ENCODE measurements at places on chromosomes 4 and X.

- no peak for DNase-seq
These were observed 86.3 kb upstream of the MAML3 start for GRCh38 chr4:140240237-140240636.

GRCh38 chrX:120029354-120029753 is 48.1 kb downstream of the RHOXF2B start:
- no peak for DNase-seq

GRCh38 chr4:67106861-67107460 is 438.3 kb downstream of the CENPC start:
- DNase-seq: peak; percentile 7

DNA sequence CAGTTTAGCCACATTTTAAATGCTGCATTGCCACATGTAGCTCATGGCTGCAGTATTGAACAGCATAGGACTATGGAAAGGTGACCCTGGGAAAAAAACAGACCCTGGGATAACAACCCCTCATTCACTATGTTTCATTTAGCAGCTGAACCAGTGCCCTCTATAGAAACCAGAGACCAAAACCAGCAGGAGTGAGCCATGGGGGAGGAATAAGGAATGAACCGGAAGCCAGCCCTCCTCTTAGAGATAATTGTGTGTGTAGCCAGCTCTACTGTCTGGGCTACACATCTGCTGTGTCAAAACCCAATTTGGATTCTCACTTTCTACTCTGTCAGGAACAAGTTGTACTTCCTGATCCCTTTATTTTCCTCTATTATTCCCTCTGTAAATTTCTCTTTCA is 158.5 kb upstream of the S100G start:
- DNase-seq: no peak

DNA sequence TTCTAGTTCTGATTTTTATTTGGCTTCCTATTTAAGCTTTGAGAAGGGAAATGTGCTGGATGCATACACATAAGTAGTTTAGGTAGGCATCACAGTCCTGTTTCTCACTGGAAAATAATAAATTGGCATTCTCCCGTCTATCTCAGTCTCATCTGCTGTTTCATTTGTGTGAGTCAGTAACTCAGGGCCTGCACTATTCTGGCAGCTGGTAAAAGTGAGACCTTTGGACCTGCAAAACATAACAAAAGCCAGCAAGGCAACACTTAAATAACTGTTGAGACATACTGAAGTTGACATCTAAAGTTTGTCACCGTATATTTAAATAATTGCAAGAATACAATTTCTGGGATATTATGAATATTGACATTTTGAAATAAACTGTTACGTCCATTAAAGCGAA is 8.6 kb upstream of the UBQLN2 start:
- no peak for DNase-seq

All from kidney epithelial cell (primary cell).